ENCODE measurements at places on chromosomes 12 and 14.

- DNase-seq = no peak
Observed at GRCh38 chr12:8527250-8528130, 13.2 kb downstream of the CLEC4E start.

GRCh38 chr14:95344536-95344935 is 24.8 kb upstream of the CLMN start:
- DNase-seq = no peak

DNA sequence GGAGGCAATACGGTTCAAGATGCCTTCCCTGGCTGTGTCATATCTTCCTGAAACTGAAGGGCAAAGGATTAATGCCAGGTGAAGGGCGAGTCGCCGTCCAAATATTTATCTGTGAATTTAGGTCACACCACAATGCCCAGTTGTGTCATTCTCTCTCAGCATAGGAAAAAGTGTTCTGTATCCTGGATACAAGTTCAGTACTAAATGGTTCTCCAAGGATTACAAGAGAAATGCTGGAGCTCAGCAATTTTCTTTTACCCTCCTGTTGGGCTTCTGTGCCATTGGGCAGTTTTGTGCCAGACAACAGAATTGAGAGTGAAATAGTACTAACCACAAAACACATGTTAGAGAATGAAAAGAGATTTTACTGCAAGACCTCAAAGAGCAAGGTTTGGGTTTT is 493.9 kb downstream of the EGLN3 start:
- no peak for DNase-seq

DNA sequence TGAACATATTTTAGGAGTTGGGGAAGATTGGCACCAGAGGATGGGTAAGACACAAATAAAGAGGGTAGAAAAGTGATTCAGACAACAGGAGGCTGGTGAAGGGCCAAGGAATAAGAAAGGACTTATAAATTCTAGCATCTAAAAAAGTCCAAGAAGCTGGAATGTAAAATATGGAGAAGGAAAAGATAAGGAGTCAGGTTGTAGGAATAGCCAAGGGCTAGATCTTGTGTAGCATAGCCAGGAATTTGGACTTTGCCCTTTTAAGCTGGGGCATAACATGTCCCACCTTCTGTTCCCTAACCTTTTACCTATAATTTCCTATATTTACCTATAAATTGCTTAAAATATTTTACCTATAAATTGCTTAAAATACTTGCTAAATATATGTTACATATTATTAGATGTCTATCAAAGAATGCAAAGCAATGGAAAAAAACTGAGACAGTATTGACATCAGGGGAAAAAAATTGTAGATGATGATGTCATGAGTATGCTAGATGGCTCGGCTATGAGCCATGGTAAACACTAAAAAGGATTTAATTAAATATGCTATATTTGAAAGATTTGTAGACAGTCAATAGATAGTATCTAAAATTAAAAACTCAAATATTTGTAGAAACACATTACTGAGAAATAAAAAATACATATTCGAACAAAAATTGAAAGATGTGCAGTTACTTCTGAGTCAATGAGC is 99.7 kb upstream of the PLEKHG7 start:
- DNase-seq = no peak

- no peak for DNase-seq
Observed at GRCh38 chr14:75433631-75434071, 5.8 kb downstream of the JDP2 start.

DNA sequence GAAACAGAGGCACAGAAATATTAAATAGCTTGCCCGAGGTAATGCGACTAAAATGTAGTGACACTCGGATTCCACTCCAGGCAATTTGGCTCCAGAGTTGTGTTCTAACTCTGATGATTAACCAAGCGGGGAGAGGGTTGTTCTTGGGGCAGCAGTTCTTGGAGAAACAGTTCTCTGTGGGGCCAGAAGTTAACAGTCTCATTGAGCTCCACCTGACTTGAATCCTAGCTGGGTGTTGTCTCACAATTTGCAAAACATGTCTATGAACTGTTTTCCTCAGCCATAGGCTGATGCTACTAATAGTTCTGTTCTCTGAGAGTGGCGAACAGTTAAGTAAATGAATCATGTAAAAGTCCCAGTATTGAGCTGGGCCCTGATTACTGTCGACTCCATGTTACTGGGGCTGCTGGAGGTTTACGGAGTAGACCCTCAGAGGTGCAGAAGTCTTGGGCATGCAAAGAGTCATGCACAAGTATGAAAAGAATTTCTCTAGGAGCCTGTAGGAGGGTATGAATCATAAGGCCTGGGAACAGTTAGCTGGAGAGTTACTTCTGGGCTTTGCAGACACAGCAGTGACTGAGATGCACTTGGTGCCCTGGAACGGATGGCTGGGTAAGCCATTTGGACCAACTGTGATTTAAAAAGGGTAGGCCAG is 15.4 kb upstream of the NIN start:
- no peak for DNase-seq

DNA sequence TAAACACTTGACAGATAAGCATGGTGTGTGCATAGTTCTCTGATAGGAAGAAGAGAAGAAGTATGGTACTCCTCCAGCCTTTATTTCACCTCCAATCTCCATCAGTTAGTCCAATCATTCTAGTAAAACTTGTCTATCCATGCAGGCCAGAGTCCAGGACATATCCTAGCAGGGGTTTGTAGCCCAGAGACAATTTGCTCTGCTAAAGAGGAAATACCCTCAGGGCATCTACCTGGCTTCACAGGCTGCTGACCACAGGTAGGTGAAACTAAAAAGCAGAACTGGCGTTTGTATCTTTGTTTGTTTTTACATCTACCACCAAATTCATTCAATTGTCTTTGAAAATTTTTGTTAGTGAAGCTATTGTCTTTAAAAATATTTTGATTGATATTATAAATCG is 717.6 kb downstream of the FSCB start:
- no peak for DNase-seq

- peak; percentile 73 for DNase-seq
Observed at GRCh38 chr14:51873221-51873893, 12.9 kb downstream of the GNG2 start.
